ENCODE measurements at places on chromosomes 1 and 21. TPM values are rescaled to one million over a fixed set of nuclear protein-coding genes. Genes with fewer than 3 reads are reported as not detected.

- no peak overlapping the region for H3K4me3 ChIP-seq
- no peaks in the 10 kb centered on the region for H3K27me3 ChIP-seq
- H3K4me1 ChIP-seq = peaks cover 52% of the 10 kb centered on the region
- peak; percentile 95 for DNase-seq
- H3K27ac ChIP-seq = peak overlapping the region; percentile 93
- peaks cover 77% of the 10 kb centered on the region for H3K36me3 ChIP-seq
Observed at GRCh38 chr1:223771814-223772770, 59.8 kb downstream of the CAPN2 start.

Gene TCP10L
- total RNA-seq = not detected

DNA sequence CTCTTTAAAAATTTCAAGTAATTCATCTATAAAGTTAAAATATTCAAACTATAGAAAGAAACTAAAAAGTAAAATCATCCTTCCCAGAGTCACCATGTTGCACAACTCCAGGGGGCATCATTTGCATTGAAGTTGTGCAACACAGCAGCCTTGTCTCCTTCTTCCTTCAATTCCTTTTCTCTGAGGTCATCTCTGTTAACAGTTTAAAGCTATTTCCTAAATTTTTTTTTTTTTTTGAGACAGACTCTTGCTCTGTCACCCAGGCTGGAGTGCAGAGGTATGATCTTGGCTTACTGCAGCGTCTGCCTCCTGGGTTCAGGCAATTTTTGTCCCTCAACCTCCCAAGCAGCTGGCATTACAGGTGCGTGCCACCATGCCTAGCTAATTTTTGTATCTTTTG is 7.1 kb downstream of the RHBG start:
- peaks cover 10% of the 10 kb centered on the region for H3K27me3 ChIP-seq
- H3K4me3 ChIP-seq = no peak overlapping the region
- H3K36me3 ChIP-seq = no peaks in the 10 kb centered on the region
- no peaks in the 10 kb centered on the region for H3K4me1 ChIP-seq
- no peak for DNase-seq
- no peak overlapping the region for H3K27ac ChIP-seq

GRCh38 chr1:23533246-23534023 is 2.4 kb upstream of the E2F2 start:
- no peak for DNase-seq
- no peaks in the 10 kb centered on the region for H3K27me3 ChIP-seq
- H3K4me1 ChIP-seq = peaks cover 33% of the 10 kb centered on the region
- peaks cover 4% of the 10 kb centered on the region for H3K36me3 ChIP-seq
- no peak overlapping the region for H3K27ac ChIP-seq
- H3K4me3 ChIP-seq = no peak overlapping the region

DNA sequence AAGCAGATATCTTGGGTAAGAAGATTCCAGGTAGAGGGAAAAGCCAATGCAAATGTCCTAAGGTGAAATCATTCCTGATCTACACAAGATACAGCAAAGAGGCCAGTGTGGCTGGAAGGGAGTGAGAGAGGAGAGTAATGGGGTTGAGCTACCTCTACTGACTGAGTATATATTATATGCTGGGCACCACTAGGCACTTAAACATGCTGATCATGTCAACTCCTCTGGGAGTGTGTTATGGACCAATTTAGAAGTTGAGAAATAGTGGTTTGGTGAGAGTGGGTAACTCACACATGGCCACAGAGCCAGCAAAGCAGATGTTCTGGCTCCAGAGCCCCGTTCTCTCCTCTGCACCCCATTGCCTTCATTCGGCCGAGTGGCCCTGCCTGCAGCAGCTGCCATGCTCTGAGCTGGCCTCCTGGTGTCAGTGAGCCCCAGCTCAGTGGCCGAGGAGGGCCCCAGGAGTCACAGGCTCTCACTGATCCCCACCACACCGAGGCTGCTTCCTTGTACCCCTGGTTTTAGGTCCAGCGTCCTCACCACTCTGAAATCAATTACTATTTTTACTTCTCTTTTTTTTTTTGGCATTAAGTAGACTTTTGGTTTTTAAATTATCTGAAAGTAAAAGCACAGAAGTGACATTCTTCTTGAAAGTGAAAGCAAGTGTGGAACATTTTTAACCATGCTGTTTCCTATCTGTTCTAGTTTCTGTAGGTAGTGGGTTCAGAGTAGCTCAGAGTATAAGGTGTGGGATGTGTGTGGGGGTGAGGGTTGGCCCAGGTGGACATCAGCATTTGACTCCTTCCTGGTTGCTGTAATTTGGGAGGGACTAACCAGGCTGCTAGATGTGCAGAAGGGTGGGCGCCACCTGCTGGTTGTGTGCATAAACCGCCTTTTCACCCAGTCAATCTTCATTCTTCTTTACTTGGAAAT is 45.8 kb upstream of the CRNN start:
- H3K4me1 ChIP-seq = no peaks in the 10 kb centered on the region
- peak; percentile 45 for DNase-seq
- H3K36me3 ChIP-seq = no peaks in the 10 kb centered on the region
- H3K27ac ChIP-seq = no peak overlapping the region
- H3K4me3 ChIP-seq = no peak overlapping the region
